ENCODE measurements at places on chromosomes 4 and X.

GRCh38 chrX:23435575-23435974 is 100.9 kb downstream of the PTCHD1 start:
- DNase-seq = no peak

GRCh38 chr4:141871086-141871770 is 234.8 kb downstream of the IL15 start:
- no peak for DNase-seq

- peak; percentile 37 for DNase-seq
Observed at GRCh38 chr4:56874166-56874565, 33.5 kb upstream of the REST start.

GRCh38 chrX:11666164-11666563 is 444 bp upstream of the ARHGAP6 start:
- no peak for DNase-seq
